ENCODE measurements at places on chromosomes 2 and 18. TPM values are rescaled to one million over a fixed set of nuclear protein-coding genes. Genes with fewer than 3 reads are reported as not detected.

The FRZB gene
- total RNA-seq = 14.0 TPM

The CCBE1 gene
- 27.8 TPM for total RNA-seq

The VWA3B gene
- 0.17 TPM for total RNA-seq

The LRATD1 gene
- 8.9 TPM for total RNA-seq

The M1AP gene
- 1.4 TPM for total RNA-seq

The ASXL3 gene
- 1.3 TPM for total RNA-seq

The SP9 gene
- not detected for total RNA-seq

The TMEM37 gene
- total RNA-seq = 23.8 TPM

The CLASP1 gene
- 44.5 TPM for total RNA-seq

The RSAD2 gene
- 25.7 TPM for total RNA-seq

The CDCA7 gene
- 4.1 TPM for total RNA-seq

The SANBR gene
- 11.1 TPM for total RNA-seq

The FBXO48 gene
- 1.8 TPM for total RNA-seq

The EPHA4 gene
- 31.9 TPM for total RNA-seq

The PLEKHH2 gene
- 53.8 TPM for total RNA-seq

The ALMS1 gene
- 22.1 TPM for total RNA-seq

GRCh38 chr2:62084801-62085200, 111.1 kb upstream of the B3GNT2 start:
- no peak for DNase-seq

DNA sequence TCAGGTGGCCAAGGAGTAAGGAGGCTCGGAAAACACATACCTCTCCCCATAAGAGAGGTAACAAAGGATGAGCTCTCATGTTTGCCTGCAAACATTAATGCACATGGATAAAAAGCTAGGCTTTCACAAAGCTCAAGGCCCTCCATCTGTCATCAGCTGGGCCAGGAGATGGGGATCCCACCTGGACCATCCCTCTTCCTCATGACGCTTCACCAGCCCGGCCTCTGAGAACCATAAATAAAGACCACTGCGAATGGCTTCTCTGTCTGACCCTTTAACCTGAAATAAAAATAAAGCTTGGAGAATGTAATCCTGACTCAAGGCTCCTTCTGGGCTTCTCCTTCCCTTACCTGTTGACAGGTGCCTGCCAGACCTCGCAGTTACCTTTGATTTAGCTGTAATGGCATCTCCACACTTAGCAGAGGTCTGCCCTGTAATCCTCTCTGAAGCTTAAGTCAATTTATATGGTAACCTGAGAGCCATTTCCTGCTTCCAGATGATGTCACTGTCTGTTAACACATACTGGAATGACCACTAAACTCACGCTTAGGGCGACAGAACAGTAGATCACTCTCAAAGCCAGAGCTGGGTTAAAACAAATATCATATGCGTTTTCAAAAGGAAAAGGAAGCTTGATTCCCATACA, 29.3 kb upstream of the FOXI3 start:
- no peak for DNase-seq

DNA sequence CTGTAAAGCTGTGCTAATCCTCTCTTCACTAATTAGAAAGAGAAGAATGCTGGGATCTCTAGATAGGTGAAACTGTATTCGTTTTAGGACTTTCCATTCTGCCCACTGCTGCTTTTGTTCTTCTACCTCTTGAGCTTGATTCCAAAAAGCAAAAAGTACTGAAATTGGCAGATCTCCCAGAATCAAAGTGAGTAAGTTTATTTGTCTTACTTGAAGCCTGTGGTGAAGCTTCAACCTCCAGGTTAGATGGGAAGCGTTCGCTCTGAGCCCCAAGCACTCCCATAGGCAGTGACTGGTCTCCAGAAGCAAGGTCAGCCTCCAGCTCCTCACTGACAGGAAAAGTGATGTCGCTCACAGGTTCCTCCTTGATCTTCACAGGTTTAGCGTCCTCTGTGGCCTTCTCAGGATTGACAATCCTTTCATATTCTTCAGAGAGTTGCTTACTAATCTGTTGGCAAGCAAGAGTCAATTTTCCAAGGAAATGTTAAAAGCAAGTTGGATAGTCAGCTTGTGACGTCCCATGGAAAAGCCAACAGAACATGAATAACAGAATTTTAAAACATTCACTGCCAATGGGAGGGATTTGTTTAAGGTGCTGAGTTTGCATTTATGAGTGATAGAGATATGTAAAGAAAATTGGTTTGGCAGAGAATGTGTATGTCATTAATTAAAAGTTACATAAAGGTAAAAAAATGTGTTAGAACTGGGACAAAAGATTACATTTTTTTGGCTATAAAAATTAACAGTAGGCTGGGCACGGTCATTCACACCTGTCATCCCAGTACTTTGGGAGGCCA, 8.1 kb downstream of the SUPT7L start:
- no peak for DNase-seq

- no peak for DNase-seq
Measured at GRCh38 chr2:147293991-147294824, 550.6 kb upstream of the ACVR2A start.

DNA sequence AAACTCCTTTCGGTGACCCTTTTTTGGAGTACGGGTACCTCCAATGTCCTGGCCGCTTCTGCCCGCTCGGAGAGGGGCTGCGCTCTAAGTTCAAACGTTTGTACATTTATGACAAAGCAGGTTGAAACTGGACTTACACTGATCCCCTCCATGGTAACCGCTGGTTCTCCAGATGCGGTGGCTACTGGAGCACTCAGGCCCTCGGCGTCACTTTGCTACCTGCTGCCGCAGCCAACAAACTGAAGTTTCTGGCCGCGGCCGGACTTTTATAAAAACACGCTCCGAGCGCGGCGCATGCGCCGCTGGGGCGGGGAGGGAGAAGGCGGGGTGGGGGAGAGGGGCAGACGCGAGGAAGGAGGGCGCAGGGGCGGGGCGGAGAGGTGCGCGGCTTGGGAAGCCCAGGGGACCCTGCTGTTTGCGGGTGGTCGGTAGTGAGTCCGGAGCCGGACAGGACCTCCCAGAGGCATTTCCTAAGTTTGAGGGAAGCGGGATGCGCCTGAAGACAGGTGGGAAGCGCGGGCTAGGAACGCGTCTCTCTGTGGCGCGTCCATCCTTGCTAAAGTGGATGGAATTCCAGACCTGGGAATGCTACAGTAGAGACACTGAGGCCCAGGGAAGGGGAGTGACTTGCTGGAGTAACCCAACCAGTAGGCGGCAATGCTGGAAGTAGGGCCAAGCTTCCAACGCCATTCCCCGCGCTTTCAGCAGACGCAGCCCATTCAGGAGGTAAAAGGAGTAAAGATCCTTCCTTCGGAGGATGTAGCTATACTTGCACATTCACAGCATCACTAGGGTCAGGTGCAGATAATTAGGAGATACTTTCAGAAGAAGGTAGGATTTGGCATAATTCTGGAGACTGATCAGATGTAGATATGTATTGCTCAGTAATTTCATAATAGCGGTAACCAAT, at the start of gene CXCR4:
Gene CXCR4, minus strand, starts transcription at position 241 of the 910 bp plus-strand sequence. Its CDS starts 89 bp downstream, at position 152.
- peak; percentile 91 for DNase-seq

DNA sequence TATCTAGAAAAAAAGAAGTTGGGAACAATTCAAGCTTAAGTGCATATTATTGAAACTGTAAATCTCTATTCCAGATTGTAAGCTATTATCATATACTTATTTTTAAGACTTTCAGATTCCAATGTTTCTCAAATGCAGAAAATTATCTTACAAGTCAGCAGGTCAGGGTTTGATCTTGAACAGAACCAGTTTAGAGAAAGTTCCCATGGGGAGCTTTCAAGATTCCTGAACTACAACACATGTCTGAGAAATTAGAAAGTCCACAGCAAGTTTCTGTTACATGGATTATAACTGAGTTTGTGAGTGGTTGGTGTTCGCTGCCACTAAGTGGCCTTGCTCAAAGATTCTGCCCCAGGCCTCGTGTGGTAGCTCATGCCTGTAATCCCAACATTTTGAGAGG, 31.6 kb upstream of the SP3 start:
- no peak for DNase-seq

GRCh38 chr18:49973592-49973991, 160.3 kb upstream of the ACAA2 start:
- DNase-seq = no peak

DNA sequence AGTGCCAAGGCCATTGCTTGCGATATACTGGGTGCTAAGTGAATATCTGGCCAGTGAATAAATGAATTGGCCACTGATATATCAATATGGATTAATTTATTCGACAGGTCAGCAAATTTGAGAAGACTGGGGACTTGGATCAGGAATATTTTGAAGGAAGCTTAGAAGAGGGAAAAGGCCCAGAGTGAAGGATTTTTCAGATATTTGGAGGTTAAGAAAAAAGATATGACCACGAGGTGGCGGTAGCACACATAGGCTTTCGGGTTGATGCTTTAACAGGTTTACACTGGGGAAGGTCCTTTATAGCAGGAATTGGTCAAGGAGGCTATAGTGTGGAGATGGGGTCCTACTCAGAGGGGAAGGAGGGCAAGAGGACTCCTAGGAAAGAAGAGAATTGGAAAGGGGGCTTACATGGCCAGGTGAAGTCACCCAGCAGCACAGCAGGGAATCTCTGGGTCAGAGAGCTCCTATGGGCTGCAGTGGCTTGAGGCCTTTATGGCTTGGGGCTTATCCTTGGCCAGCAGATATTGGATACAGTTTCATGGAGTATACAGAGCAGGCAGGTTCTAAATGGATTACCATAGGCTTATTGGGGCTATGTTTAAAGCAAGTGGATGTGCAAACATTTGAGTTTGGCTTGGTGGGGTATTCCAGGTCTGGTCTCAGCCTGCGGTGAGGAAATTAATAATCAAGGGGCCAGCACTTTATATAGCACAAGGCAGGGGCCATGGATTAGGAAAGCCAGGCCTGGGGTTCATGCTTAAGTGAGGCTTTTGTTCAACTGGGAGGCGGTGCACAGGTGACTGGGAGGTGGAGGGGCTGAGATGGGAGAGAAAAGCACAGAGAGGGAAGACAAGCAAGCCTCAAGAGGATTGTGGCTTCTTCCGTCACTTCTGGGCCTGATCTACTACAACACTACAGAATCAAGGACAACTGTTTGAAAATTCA, 9.7 kb downstream of the IL1RN start:
- no peak for DNase-seq

GRCh38 chr18:38256366-38256765, 690.8 kb upstream of the CELF4 start:
- no peak for DNase-seq

- peak; percentile 72 for DNase-seq
Measured at GRCh38 chr2:100786297-100786658, 33.7 kb upstream of the NPAS2 start.

- no peak for DNase-seq
Measured at GRCh38 chr2:22499082-22499839, 885.7 kb upstream of the KLHL29 start.

DNA sequence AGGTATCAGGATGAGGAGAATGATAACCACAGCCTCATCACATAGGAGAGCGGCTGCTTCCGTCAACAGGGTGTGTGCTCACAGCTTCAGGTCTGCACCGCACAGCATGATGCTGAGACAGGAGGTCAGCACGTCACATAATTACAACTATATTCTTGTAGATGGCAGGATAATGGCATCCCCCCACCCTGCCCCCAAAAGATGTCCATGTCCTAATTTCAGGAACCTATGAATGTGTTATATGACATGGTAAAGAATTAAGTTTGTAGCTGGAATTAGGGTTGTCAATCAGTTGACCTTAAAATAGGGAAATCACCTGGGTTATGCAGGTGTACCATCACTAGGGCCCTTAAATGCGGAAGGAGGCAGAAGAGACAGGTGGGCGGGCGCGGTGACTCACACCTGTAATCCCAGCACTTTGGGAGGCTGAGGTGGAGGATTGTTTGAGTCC, 73.9 kb downstream of the ARL4C start:
- DNase-seq = no peak

GRCh38 chr18:51621864-51622160, 424.3 kb upstream of the MEX3C start:
- no peak for DNase-seq

- no peak for DNase-seq
Measured at GRCh38 chr18:6495536-6495935, 80.8 kb upstream of the L3MBTL4 start.

- DNase-seq = peak; percentile 81
Measured at GRCh38 chr2:173354582-173355131, at the start of gene CDCA7. Gene CDCA7, plus strand, starts transcription at chr2:173354872. Its CDS starts 92 bp downstream, at chr2:173354964.

DNA sequence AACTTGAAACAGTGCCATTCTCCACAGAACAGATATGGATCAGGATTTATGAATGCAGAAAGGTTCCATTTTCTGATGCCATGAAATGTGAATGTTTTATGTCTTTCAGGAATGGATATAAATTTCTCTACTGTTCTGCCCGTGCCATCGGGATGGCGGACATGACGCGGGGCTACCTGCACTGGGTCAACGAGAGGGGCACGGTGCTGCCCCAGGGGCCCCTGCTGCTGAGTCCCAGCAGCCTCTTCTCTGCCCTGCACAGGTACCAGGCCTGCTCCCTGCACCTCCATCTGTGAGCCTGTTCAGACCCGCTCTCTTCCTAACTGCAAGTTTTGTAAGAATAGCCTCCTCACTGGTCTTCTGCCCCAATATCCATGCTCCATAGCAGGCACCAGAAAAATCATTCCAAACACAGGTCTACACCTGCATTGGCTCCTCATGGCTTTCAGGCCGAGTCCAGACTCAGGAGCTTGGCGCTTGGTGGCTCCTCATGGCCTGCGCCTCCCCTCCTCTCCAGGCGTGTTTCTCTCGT, 68.6 kb downstream of the LPIN1 start:
- DNase-seq = no peak

DNA sequence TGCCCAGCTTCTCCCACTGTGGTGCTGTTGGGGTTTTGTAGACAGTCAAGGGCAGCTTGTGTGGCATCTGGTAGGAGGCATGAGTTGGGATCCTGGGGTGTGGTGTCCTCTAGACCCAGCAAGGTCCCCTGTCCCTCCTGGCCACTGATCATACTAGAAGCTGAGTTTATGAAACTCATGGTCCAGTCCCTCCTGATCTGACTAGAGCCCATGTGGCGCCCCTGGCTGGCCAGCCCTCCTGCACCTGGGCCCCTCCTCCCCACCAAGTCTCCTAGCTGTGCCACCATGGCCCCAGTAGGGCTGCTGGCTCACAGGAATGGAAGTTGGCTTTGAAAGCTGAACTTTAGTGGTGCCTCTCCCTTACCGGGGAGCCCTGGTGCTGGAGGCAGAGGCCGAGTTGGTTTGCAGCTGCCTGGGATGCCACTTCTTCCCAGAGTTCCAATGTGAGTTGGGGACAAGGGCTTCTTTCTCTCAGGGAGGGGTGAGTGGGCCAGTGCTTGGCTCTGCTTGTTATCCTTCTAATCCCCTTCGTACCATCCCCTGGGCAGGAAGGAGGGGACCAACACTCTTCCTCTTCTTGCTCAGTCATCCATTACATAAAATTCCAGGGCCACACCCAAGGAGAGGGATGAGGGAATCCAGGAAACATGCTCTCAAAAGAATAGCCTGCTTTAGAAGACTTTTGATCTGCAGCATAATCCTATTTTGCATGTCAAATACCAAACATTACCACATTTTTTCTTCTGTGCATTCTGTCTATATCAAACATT, 37.5 kb upstream of the HAAO start:
- no peak for DNase-seq

- no peak for DNase-seq
Measured at GRCh38 chr2:147549054-147549453, 295.8 kb upstream of the ACVR2A start.

DNA sequence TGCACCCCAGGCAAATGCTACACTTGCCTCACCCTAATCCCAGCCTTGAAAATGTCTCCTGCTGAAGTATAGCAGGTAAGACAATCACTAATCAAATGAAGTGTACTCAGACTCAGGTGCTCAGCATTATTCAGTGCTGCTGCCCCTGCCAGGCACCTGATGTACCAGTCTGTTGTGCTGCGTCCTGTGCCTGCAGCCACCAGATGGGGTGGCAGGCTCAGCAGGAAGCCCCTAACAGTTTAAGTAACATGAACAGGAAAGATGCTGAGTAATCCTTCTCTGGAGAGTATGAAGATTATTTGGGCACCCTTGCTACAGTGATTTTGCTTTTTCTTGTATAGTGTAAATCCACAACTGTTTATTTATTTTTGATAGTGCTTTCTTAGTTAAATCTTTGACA, 69.1 kb downstream of the TACR1 start:
- DNase-seq = no peak
